Panc1 (cell line): ENCODE measurements at places on chromosomes 4 and X. TPM values are rescaled to one million over a fixed set of nuclear protein-coding genes. Genes with fewer than 3 reads are reported as not detected.

GRCh38 chrX:850471-850916 lies 219.9 kb downstream of the SHOX start:
- no peak for DNase-seq

The MAOB gene
- total RNA-seq = not detected

DNA sequence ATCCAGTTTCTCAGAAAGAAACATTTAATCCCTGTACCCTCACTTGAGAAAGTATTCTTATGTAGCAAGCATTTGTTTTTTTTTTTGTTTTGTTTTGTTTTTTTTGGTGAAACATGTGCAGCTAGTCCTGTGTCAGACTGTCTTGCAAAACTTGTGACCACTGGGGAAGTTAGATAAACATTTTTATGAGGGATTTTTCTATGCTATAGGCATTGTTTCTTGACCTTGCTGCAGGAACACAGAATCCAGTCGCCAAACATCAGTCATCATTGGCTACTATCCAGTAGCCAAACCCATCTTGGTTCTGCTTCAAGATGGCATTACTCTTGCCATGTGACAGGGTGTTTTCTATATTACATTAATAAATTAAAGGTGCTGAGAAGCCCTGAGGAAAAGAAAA lies 7.7 kb upstream of the MAPK10 start:
- no peak for DNase-seq

The TMEM164 gene
- total RNA-seq = 32.8 TPM

DNA sequence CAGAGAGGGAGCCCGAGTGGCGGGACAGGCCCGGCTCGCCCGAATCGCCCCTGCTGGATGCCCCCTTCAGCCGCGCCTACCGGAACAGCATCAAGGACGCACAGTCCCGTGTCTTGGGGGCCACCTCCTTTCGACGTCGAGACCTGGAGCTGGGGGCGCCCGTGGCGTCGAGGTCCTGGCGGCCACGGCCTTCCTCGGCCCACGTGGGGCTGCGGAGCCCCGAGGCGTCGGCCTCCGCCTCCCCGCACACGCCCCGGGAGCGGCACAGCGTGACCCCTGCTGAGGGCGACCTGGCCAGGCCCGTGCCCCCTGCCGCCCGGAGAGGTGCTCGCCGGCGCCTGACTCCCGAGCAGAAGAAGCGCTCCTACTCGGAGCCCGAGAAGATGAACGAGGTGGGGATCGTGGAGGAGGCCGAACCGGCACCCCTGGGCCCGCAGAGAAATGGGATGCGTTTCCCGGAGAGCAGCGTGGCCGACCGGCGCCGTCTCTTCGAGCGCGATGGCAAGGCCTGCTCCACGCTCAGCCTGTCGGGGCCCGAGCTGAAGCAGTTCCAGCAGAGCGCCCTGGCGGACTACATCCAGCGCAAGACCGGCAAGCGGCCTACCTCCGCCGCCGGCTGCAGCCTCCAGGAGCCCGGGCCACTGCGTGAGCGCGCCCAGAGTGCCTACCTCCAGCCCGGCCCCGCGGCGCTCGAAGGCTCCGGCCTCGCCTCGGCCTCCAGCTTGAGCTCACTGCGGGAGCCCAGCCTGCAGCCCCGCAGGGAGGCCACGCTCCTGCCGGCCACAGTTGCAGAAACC lies 156.9 kb downstream of the SOWAHB start:
- no peak for DNase-seq

DNA sequence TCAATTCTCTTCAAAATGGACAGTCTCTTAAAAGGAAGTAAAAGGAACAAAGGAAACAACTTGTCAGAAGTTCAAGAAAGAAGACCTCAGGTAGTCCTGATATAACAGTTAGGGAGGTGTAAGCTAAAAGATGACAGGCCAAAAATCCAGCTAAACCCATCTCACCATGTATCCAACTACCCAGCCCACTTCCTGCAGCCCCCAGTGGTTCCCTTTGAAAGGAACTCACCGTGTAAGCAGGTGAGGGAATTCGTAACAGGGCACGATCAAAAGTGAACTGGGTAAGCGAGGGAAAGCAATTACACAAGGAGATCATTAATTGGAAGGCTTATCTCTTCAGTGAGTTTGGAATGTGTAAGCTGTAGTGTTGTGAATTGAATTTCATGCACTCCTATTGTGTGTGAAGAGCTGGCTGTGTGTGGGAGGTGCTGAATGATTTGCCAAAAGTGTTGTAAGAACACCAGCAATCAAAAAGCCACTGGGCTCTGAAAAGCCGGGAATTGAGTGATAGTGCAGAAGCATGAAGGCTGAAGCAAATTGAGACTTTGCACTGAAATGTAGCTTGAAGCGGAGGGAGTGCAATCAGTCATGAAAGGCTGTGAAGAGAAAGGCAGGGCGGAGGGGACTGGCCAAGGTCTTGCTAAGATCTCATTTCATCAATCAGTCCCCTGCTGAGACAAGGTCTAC lies 914.2 kb upstream of the LCORL start:
- DNase-seq = no peak

DNA sequence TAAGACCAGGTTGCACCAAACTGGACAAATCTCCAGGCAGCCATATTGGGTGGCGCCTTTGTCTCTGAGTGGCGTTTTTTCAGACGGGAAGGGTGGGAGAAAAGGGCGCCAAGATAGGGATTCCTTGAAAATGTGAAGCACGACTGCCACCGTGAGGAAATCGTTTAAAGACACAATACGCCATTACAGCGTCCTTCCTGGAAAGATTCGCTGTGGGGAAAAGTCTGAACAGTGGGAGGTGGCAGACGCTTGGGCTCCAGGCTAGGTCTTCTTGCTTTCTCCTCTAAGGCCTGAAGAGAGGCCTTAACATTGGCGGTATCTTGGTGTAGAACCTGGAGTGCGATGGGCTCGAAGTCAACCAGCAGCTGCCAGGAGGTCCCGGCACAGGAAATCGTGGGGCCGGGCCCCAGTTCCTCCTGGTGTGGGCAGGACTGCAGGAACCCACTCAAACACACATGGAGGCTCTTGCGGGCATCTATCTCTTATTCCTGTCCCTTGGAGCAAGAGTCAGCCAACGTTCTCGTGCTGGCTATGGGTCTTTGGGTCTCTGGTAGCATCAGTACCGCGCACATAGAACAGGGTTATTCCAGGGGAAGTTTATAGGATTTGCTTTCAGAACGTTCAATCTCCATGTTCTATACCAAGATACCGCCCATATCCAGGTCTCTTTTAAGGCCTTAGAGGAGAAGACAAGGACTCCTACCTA lies 208.8 kb downstream of the OR13H1 start:
- DNase-seq = peak; percentile 81

The ACE2 gene
- not detected for total RNA-seq

DNA sequence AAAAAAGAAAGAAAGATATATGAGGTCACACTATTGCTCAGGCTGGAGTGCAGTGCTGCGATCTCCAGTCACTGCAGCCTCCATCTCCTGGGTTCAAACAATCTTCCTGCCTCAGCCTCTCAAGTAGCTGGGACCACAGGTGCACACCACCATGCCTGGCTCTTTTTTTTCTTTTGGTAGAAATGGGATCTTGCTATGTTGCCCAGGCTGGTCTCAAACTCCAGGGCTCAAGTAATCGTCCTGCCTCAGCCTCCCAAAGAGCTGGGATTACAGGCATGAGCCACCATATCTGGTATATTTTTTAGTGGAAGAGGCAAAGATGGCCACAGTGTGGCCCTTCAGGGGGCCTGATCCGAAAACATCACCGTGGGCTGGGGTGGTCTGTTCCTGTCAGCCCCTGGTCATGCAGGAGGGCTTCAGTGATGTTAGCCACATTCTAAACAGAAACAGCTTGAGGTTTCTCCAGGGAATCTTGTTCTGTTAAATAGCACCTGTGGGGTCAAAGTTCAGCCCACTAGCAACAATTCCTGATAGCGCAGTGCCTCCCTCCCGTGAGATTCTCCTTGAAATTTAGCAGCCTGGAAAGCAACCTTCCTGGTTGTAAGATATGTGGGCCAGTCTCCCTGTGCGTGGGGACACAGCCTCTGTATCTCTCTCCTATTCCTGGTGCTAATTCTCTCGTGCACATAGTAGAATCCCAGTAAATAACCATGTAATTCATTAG lies 7.3 kb upstream of the DHRSX start:
- no peak for DNase-seq

DNA sequence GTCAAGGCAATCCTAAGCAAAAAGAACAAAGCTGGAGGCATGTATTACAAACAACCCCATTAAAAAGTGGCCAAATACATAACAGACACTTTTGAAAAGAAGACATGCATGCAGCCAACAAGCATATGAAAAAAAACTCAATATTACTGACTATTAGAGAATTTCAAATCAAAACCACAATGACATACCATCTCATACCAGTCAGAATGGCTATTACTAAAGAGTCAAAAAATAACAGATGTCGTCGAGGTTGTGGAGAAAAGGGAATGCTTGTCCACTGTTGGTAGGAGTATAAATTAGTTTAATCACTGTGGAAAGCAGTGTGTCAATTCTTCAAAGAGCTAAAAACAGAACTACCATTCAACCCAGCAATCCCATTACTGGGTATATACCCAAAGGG lies 604.6 kb upstream of the GRIA3 start:
- no peak for DNase-seq

- DNase-seq = no peak
Observed at GRCh38 chrX:80816051-80816450, 6.4 kb upstream of the BRWD3 start.

DNA sequence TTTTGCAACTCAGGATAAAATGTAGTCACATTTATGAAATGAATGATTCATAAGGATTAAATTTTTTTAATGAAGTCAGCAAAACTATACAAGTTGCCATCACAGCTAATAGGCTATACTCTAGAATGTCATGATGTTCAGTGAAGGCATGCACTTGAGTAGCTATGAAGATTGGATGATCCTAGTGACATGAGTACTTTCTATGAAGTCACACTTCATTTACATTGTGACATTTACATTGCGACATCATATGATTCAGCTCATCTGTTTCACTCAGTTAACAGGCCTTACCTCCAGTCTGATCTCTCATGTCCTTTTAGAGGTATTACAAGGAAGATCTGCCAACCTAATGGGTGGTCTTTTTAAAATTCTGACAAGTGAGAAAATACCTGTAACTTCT lies 82.7 kb upstream of the FGF13 start:
- no peak for DNase-seq

GRCh38 chr4:41686893-41687292 lies 61.6 kb downstream of the PHOX2B start:
- no peak for DNase-seq

GRCh38 chr4:38088321-38088720 lies 128.1 kb downstream of the PTTG2 start:
- no peak for DNase-seq

GRCh38 chrX:155535866-155536265 lies 76.9 kb downstream of the TMLHE start:
- DNase-seq = no peak

DNA sequence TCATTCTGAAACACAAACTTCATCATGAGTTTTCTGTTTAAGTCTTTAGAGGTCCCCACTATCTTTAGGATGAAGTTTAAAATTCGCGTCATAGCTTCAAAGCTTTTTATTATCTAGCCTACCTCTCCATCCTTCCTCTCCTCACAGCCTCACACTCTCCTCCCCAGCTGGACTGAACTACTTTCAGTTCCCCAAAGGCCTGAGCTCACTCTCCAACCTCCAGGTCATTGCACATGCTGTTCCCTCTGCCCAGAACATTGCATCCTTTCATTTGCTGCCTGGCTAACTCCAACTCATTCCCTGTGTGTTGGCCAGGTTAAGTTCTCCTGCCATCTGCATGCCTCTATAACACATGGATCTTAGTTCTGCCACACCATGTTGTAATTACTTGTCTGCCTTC lies 2.9 kb upstream of the OTUD5 start:
- DNase-seq = no peak

DNA sequence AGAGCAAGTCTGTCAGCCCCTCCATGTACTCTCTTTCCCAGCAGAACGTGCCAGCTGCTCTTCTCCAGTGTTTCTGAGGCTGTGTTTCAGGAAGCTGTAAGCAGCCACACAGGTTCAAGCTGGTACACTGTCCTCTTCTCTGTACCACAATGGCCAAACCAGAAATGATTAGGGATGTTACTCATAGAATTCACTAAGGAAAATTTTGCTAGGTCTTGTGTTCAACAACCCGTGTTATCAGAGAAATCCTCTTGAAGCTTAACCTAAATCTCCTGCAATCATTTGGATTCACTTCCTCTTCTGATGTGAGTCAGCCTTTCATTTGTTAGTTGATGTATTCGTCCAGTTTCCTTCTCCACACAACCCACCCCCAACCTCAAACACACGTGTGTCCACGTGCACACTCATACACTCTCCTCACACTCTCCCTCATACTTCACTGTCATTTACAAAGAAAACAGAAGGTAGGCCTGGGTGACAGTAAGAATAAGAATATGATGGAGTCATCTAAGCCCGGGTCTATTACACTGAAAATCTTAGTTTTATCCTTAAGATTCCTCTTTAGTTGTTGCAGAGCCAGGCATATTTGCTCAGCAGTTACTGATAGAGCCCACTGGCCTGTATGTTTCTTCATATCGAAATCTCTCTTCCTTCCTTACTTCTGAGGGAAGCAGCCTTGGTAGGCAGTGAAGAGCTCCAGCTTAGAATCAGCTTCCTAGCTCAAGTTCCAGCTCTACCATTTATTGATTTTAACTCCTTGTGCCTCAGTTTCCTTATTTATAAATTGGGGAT lies 63.4 kb downstream of the DCUN1D4 start:
- DNase-seq = no peak

GRCh38 chrX:75596178-75596577 lies 73.3 kb upstream of the ZDHHC15 start:
- DNase-seq = no peak

GRCh38 chr4:182730791-182731190 lies 186.4 kb downstream of the DCTD start:
- DNase-seq = no peak

- DNase-seq = no peak
Observed at GRCh38 chr4:78428996-78429395, 122.6 kb upstream of the ANXA3 start.

DNA sequence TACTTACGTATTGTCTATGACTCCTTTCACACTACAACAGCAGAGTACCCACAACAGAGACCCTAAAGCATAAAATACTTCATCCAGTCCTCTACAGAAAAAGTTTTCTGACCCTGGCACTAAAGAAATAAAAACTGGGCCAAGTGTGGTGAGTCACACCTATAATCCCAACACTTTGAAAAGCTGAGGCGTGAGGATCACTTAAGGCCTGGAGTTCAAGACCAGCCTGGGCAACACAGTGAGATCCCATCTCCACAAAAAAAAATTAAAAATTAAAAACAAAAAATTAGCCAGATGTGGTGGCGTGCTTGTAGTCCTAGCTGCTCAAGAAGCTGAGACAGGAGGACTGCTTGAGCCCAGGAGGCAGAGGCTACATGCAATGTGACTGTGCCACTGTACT lies 66.9 kb downstream of the WDFY3 start:
- DNase-seq = no peak

GRCh38 chr4:109873791-109874514 lies 26.0 kb downstream of the LRIT3 start:
- DNase-seq = no peak

- DNase-seq = no peak
Observed at GRCh38 chr4:2295900-2296442, 34.1 kb upstream of the MXD4 start.

The PDE6B gene
- 6.5 TPM for total RNA-seq

GRCh38 chr4:76305971-76306881 lies at the start of gene STBD1:
Gene STBD1, plus strand, starts transcription at chr4:76306733. Its CDS starts 37 bp downstream, at chr4:76306770.
- DNase-seq = no peak
